Motor neuron (in vitro differentiated cells): ENCODE measurements at places on chromosomes 13 and 19. TPM values are rescaled to one million over a fixed set of nuclear protein-coding genes. Genes with fewer than 3 reads are reported as not detected.

DNA sequence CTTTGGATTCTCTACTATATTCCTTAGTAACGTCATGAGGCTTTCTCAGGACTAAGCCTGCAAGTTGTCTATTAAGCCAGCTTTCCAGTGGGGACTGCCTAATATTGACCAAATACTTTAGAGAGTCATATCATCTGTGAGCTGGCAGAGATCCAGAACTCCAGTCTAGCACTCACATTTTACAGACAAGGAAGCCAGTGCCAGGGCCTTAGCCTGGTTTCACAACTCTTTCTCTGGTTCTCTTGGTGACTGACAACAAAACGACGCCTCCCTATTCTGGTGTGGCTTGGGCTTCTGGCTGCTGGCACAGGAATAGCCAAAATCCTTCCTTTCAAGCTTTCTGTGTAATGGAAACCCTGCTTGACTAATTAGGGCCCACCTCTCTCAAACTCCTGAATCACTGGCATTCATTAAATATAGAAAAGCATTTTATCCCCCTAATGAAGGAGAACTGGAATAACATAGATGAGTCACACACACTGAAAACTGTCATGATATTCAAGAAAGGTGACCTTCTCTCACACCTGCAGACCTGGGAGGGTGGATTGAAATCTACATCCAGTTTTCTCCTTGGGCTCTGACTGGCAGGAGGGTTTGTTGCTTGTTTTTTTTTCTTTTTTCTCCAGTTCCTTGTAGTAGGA is 75.2 kb upstream of the UBL3 start:
- ATAC-seq, result no peak

- no peak for ATAC-seq
Observed at GRCh38 chr19:16117594-16118033, 5.9 kb downstream of the RAB8A start.

- ATAC-seq, result no peak
Observed at GRCh38 chr19:5792224-5792623, 1.3 kb upstream of the DUS3L start.

DNA sequence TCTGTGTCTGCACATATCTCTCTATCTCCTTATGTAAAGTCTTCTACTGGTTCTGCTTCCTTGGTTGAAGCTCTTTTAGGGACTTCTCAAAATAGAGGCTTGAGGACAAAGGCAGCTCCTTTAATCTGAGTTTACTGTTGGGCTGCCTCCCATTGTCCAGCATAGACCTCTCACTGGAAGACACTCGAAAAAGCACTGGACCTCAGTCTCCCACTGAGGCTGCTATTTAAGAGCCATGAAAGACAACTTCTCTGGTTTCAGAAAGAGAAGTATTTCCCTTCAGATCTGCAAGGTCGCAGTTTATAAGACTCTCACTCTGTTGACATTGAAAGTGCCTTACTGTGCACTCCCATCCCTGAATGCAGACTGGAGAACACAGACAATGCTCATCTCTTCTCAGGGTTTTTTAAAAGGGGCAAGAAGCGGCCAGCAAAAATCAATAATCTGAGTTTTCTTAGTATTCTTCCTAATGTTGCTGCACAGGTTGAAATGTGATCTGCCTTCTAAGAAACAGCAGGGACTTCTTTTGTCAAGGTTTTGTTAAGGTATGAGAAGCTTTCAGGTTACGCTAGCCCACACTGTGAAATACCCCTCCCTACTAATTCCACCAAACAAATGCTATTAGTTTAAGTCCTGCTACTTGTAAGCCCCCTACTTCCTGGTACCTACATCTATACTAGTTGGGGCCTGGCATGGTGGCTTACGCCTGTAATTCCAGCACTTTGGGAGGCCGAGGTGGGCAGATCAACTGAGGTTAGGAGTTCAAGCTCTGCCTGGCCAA is 450.0 kb upstream of the SLC10A2 start:
- ATAC-seq, result no peak

GRCh38 chr13:35857769-35858168 is 273.4 kb downstream of the DCLK1 start:
- no peak for ATAC-seq

GRCh38 chr19:41993612-41994483 is at the start of gene ATP1A3:
ATP1A3 (minus strand) TSS chr19:41994230; CDS start chr19:41994076, 154 bp downstream.
- ATAC-seq, result peak; percentile 44

DNA sequence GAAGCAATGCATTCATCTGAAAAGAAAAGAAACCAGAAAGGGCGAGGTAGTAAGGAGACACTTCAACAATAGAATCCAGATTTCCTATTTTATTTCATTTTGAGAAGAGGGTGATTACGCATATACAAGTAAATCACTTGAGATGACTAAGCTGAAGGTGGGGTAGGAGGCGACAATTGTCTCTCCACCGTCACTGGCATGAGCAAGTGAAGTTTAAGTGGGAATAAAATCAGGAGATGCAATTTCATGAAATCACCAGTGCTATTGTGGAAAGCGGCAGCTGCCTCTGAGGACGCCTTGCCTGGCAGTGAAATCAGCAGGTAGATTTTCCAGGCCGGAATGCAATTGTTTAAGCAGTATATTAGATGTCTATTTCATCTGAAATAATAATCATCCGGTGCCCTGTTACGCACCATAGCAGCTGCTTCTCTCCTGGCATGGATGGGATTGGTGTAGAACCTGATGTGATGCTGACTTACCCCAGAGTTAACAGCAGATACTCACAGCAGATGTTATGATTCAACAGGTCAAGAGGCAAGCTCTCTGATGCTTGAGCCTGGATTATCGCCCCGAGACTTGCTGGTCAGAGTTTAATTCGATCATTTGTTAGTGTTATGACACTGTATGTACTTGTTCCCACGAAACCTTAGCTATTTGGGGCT is 64.3 kb downstream of the RASL11A start:
- no peak for ATAC-seq

GRCh38 chr13:90564566-90564965 is 782.9 kb upstream of the MIR17HG start:
- no peak for ATAC-seq

GRCh38 chr13:106917024-106917571 is 349.2 kb upstream of the ARGLU1 start:
- no peak for ATAC-seq

GRCh38 chr13:28441529-28441928 is 53.4 kb downstream of the FLT1 start:
- ATAC-seq, result no peak

DNA sequence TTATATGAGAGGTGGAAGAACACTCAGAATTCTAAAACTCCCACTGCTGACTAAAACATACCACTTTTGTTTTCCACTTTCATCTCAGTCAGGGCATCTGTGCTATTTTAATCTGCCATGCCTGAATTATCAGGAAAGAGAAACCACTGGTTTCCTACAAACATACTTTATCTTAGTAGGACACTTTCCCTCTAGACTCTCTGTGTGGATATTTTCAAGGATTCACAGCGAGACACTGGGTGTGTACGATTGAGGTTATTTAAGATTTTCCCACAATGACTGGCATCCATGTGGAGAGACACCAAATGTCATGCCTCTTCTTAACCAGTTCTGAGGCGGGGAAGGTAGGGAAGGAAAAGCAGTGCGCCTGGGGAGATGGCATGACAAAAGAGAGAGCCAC is 212.2 kb downstream of the ENOX1 start:
- ATAC-seq, result no peak

DNA sequence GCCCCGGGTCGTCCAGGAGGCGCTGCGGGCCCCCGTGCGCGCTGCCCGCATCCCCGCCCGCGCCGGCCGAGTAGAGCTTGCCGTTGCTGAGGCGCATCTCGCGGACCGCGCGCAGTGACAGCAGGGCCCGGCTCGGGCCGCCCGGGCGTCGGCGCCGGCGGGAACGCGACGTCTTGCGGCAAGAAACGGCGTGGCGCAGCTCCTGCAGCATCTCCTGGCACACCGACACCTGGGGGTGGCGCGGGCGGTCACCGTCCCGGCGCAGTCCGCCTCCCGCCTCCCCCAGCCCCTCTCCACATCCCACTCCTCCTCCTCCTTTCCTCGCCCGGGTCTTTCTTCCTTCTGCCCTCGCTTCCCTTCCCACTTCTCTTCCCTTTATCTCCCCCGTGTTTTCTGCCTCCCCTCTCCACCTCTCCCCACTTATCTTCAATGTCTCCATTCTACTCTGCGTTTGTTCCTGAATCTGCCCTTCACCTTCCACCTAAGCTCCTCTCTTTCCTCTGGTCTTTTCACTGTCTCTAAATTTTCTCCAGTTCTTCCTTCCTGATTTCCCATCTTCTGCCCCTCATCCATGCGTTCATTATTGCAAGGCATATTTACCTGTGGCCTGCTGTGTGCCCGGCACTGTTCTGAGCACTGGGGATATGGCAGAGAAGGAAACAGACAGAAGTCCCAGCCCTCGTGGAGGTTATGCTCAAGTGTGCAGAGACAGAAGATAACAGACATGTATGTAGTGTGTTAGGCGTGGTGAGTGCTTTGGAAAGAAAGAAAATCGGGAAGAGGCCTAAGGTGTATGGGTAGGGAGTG is 5.2 kb upstream of the ATP1A3 start:
- peak; percentile 15 for ATAC-seq

DNA sequence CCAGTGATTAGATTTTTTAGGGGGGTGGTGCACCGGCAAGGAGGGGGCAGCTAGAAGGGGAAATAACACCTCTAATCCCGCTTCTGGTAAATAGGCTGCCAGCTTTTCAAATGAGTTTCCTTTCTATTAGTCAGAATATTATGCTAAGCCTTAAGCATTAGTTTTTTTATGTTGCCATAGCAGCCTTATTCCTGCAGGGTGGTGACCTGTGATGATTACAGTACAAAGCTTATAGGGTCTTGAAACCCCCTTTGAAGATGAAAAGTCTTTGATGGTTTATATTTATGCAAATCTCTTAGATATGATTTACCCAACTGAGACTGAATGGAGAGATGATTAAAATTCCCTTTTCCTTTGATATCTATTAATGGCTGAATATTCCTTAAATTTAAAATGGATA is 109.8 kb downstream of the ZIC5 start:
- ATAC-seq, result no peak

GRCh38 chr19:43848821-43849220 is 21.7 kb downstream of the ZNF283 start:
- ATAC-seq, result no peak

GRCh38 chr13:99124046-99124400 is 76.6 kb upstream of the UBAC2 start:
- no peak for ATAC-seq

GRCh38 chr19:9060564-9061340 is 26.1 kb upstream of the OR1M1 start:
- no peak for ATAC-seq

DNA sequence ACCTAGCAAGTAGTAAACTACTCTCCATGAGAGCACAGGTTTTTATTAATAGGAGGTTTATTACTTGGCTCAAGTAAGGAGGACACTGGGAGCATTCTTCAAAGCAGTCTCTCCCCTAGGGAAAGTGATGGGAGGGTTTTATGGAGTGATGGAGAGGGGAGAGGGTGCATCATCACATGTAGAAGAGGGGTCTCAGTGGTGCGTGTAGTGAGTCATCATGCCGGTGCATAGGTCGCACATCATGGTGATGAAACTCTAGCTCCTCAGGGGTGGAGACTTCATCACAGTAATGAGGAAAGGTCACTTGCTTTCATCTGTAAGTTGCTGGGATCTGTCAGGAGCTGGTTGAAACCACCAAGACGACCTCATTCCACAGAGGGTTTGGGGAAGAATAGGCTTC is 210.8 kb upstream of the UBL3 start:
- ATAC-seq, result peak; percentile 99

DNA sequence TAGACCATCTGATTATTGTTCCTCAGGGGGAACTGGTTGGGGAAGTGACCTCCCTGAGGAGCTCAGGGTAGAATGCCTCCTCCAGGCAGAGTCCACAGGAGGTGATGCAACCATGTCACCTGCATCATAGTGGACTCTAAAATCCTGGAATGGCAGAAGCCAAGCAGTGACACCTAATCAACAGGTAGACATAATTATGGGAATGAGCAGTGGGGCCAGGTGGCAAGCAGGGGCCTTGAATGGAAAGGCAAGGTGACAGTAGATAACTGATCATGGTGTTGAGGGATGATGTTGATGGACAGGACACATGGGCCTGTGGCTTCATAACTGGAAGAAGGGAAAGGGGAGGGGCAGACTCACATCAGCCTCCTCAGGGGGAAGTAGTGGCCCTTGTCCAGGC is 27.3 kb upstream of the IRS2 start:
- no peak for ATAC-seq

DNA sequence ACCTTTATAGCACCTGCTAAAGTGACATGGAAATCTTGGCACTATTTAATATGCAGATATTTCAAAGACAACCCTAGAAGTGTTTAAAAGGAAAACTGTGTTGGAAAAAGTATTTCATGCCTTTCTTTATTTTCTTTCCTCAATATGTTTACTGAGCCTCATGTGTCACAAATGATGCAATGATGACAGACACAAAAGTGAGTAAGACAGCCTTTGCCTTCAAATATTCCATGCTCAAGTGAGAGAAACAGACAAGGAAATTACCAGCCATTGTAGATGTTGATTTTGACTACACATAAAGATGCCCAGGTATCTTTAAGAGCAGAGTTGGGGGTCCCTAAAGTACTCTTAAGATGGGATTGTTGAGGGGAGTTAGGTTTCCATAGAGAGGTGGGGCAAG is 48.0 kb upstream of the TPP2 start:
- no peak for ATAC-seq

GRCh38 chr19:34088292-34088691 is 84.0 kb upstream of the LSM14A start:
- no peak for ATAC-seq

DNA sequence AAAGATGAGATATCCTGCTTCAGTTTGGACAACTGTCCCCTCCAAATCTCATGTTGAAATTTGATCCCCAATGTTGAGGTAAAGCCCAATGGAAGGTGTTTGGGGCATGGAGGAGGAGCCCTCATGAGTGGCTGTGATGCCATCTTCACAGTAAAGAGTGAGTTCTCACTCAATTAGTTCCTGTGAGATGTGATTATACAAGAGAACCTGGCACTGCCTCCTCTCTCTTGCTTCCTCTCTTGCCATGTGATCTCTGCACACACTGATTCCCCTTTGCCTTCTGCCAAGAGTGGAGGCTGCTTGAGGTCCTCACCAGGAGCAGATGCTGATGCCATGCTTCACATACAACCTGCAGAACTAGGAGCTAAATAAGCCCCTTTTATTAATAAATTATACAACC is 86.9 kb downstream of the HSPH1 start:
- no peak for ATAC-seq

DNA sequence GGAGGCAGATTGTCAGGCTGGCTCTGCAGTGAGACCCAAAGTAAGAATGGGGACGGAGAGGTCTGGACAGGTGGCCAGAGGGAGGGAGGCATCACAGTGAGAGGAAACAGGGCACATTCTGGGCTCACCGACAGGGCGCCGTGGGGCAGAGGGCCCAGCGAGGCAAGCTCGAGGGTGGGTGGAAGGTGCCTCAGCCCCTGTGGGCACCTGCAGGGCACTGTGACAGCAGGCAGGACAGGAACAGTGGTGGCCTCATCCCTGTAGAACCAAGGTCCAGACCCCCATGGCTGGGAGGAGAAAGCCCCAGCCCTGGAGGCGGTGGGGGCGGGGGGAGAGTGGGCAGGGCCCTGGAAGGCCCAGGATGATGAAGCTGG is 27.7 kb downstream of the PIP5K1C start:
- ATAC-seq, result no peak

Gene FGF22
- total RNA-seq, result 0.36 and 3.2 TPM in 2 replicates

Gene MEDAG
- total RNA-seq, result not detected in 2 replicates

Gene HMG20B
- 49.1 and 58.8 TPM in 2 replicates for total RNA-seq

Gene MEIOSIN
- total RNA-seq, result 0.05 TPM in 1 of 2 replicates, not detected in the other

Gene LIN37
- total RNA-seq, result 15.1 and 17.3 TPM in 2 replicates

Gene GJA3
- total RNA-seq, result 0.10 and 0.16 TPM in 2 replicates

Gene FFAR3
- 0.18 TPM in 1 of 2 replicates, not detected in the other for total RNA-seq

Gene ACP5
- 0.76 and 3.1 TPM in 2 replicates for total RNA-seq

Gene ZNF585A
- total RNA-seq, result 8.8 and 10.0 TPM in 2 replicates

Gene NPAS1
- total RNA-seq, result 0.87 and 1.0 TPM in 2 replicates

Gene KLK14
- total RNA-seq, result 0.18 and 0.46 TPM in 2 replicates

Gene FBXO17
- total RNA-seq, result 3.8 and 4.9 TPM in 2 replicates

Gene SPRED3
- total RNA-seq, result 4.8 and 6.0 TPM in 2 replicates

Gene ZNF563
- total RNA-seq, result 5.1 and 5.3 TPM in 2 replicates

Gene APC2
- total RNA-seq, result 1.1 and 1.2 TPM in 2 replicates

Gene C19orf81
- 7.3 and 8.9 TPM in 2 replicates for total RNA-seq
